ENCODE measurements at places on chromosomes 4 and X.

GRCh38 chr4:169583563-169583962 is 28.8 kb downstream of the NEK1 start:
- DNase-seq, result peak; percentile 59

DNA sequence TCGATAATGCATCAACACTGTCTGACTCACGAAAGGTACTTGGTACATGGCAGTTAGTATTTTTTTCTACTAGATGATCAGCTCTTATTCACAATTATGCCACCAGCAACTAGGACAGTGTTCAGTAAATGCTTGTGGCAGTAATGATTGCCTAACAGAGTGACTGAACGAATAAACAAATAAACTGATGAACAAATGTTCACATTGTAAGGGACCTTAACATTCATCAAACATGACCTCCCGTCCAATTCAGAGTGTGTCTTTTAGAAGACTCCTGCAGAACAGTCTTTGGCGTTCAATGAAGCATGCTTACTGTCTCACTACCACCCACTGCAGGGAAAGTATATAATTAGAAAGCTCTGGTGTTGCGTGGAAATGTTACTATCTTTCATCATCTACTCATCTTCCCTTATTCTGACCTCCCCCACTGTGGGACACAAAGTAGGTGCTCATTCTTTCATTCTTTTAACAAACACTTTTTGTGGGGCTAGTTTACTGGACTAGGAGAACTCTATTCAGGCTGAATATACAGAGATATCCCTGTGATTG is 319.3 kb downstream of the RAB28 start:
- no peak for DNase-seq

GRCh38 chrX:110280954-110281353 is 36.9 kb downstream of the AMMECR1 start:
- peak; percentile 41 for DNase-seq

GRCh38 chrX:4550018-4550417 is 836.6 kb upstream of the PRKX start:
- DNase-seq, result no peak
